ENCODE measurements at places on chromosomes 6 and 20.

DNA sequence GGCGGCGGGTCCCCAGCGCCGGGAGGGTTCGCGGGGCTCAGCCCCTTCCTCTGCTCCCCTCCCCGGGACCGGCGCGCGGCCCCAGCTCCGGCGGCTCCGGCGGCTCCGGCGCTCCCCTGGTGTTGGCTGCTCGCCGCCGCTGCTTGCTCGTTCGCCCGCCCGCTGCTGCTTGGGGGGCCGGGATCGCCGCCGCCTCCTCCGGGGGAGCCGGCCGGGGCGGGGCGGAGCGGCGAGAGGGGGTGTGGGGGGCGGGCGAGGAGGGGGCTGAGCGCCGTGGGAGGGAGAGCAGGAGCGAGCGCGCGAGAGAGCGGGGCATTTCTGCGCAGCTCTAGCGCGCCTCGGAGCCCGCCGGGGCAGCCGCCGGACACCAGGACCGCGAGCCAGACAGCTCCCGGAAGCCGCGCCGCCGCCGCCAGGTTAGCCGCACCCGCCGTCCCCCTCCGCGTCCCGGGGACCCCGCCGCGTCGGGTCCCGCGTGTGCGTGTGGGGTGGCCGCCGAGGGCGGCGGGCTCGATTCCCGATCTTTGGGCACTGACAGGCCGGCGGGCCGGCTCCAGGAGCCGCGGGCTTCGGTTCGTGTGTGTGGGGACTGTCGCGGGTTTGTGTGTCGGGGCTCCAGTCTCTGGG, 62.0 kb upstream of the EPB41L1 start:
- DNase-seq, result no peak

- no peak for DNase-seq
Measured at GRCh38 chr6:119182875-119183274, 104.4 kb upstream of the FAM184A start.

- no peak for DNase-seq
Measured at GRCh38 chr20:35828434-35828833, 56.6 kb downstream of the PHF20 start.

DNA sequence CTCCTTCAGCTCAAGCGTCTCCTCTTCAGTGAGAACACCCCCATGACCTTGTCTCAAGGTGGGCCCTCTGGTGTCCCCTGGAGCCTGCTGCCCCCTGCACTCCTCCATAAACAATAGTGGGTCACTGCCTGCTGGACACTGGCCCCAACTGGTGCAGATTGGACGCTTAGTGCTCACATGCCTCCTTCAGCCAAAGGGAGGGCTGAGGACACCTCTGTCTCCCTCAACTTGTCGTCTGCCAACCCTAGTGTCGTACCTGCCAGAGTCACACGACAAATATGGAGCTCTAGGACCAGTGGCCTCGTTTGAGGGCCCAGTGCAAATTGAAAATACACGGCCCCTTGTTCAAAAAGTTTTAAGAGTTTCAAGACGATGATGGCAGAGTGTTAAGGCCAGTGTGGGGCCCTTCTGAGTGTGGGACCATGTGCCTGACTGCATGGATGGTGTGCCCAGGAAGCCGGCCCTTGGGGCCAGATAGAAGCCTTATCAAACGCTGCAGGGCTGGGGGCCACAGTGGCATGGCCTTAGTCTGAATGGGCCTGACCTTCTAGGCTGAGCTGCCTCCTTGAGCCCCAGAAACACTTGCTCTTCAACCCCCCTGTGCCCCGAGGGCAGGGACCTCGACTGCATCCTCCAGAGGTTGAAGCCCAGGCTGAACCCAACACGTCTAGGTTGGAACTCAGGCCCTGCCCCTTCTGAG, 20.1 kb downstream of the APCDD1L start:
- DNase-seq, result no peak

- DNase-seq, result no peak
Measured at GRCh38 chr6:149985481-149985937, 21.8 kb downstream of the ULBP1 start.

- DNase-seq, result no peak
Measured at GRCh38 chr20:30488941-30489613, 768.4 kb upstream of the DEFB115 start.

DNA sequence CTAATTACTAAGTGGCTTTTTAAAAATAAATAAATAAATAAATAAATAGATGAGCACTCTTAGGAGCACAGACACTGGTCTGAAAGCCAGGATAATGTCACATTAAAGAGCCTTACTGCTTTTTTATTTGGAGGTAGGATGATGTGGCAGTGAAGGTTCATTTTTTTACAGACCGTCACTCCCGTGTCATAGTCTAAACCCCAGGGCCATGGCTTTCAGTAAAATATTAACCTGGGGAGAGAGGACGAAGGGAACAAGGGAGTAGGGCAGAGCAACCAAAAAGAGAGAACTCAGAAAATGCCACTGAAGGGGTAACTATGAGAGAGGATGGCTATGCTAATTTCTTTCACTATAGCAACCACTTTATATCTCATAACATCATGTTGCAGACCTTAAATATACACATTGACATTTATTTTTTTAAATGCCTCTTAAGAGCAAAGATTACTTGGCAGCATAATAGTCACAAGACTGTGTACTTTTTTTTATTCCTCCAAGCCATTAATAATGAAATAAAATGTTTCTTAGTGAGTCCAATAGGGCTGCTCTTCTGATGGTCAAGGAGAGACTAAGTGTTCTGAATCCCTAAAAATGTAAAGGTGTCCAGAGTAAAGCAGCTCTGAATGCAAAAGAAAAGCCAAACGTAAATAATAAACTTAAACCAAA, 100.9 kb upstream of the SIM1 start:
- no peak for DNase-seq

DNA sequence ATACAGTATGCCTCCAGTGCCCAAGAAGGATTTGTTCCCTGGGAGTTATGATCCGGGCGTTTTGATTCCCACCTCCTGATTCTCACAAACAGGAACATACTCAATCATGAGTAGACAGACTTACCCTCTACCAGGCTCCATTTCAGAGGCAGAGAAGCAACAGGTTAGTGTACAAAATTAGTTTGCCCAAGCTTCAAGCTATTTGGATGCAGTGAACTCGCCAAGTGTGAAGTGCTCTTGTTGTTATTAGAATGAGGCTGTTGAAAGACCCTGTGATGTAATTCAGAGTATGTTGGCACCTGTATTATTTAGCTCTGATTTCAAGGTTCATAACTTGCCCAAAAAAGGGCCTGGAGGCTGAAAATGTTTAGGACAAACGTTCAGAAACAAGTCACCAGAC, 247.0 kb downstream of the PHACTR1 start:
- no peak for DNase-seq

DNA sequence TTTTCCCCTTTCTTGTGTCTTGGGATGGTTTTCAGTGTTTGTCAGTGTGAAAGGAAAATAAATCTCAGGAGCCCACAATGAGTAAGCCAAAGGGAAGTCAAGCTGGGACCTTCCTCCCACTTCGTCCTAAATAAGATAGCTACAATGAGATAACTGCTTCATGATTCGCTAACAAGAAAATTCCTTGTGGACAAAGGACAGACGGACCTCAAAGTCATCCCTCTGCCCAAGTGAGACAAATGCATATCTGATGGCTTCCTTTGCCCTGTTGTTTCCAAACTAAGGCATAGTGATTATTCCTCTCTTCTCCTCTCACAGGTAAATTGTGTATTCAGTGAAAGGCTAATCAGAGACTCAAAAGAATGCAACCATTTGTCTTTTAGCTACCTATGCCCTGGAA, 26.1 kb upstream of the ADTRP start:
- no peak for DNase-seq

DNA sequence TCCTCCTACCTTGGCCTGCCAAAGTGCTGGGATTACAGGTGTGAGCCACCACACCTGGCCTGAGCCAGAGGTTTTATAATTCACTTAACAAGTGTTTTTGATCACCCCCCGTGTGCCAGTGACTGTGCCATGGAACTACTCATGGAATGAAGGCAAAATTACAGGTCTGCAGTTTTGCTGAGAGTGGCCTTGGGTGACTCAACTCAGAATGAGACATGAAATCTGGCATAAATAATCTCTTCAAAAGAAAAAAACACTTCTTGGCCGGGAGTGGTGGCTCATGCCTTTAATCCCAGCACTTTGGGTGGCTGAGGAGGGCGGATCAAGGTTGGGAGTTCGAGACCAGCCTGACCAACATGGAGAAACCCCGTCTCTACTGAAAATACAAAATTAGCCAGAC, 166.9 kb upstream of the SALL4 start:
- DNase-seq, result no peak

DNA sequence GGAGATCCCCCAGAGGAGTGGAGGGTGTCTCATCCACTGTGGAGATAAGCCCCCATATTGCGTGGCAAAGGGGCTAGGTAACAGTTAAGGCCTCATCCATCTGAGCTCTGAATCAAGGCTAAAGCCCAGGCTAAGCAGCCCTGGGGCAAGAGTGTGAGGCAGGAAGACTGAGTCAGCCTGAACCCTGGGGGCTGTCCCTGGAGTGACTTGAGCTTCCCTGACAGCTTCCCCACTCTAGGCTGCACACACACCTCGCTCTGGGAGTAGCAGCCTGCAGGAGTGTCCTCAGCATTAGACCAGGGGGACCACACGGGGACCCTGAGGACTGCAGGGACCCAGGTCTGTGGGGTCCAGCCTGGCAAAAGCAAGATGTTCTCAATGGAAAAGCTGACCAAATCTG, 27.9 kb downstream of the UBD start:
- no peak for DNase-seq

GRCh38 chr6:56055081-56055704, 179.8 kb upstream of the BMP5 start:
- DNase-seq, result no peak

DNA sequence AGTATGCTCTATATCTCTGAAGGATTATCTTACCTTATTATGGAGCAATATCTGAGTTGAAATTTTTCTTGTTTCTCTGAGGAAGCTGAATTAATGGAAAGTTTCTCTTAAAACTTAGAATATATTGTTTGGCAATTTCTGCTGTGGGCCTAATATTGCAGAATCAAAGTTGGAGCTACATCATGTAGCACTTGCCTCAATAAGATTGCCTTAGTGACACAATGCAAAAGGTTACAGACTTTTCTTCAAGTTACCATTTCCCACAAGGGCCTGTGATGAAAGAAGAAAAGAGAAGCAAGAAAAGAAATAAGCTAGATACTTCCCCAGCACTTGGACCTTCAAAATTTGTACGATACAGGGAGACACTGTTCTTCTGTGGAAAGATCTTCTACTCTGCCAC, 151.2 kb downstream of the SOBP start:
- no peak for DNase-seq

- no peak for DNase-seq
Measured at GRCh38 chr6:37435373-37435772, 2.4 kb downstream of the CMTR1 start.

DNA sequence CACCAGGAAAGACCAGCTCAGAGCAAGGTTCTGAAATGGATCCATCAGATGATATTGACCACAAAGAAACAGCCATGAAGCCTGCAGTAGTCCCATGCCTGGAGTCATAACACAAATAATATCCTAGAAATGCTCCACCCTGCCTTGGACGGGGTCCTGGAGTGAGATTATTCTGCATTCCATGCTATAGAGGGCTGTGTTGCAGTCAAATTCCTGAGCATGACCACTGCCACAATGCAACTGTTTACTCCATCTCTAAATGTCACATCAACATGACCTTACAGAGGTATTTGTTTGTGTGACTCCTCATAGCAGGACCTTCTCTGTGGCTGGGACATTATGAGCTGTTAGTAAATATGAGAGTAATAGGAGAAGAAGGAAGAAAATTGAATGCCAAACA, 257.5 kb upstream of the TCF21 start:
- DNase-seq, result no peak

DNA sequence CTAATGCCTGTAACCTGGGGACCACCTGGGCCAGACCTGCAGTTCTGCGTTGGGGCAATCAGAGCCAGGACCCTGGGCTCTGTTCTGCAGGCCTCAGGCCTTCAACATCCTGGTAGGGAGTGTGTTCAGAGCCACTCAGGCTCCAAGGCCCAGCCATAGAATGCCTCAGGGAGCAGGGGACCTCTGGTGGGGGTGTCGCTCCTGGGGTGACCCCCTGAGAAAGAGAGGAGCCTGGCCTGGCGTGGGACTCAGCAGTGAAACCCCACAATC, 12.5 kb downstream of the UCKL1 start:
- DNase-seq, result no peak

DNA sequence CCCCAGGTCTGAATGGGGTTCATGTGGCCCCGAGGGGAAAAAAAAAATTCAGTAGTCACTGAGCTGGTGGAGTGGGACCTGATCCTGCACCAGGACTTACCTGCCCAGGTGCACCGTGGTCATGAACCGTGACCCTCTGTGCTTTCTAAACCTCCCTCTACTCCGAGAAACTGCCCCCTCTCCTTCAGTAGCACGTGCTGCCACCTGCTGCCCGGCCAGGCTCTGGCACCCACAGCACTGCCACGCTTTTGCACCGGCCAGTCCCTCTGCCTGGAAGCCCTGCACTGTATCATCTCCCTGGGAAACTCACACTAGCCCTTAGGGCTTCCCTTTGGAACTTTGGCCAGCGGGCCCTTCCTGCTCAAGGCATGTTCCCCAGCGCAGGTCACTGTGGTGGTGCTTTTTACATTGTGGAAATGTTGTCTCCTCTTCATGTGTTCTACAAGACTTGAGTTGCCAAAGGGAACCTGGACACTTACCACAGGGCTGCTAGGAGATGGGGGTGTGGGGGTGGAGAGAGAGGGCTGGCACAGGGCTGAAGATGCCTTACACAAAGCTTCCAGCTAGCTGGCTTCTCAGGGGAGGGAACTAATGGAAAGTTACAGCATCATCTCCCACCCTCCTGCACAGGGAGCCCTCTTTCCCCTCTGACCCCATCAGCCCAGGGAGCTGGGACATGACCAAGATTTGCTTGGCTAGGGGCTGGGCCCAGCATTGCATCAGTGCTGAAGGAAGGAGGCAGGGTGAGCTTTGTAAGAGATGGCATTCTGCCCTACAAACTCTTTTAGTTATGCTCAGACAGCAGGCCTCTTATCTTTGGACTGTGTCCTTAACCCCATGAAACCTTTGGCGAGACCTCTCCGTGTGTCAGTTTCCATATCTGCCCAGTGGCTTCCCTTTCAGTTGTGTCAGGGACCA, 2.5 kb upstream of the PTPRT start:
- DNase-seq, result no peak

DNA sequence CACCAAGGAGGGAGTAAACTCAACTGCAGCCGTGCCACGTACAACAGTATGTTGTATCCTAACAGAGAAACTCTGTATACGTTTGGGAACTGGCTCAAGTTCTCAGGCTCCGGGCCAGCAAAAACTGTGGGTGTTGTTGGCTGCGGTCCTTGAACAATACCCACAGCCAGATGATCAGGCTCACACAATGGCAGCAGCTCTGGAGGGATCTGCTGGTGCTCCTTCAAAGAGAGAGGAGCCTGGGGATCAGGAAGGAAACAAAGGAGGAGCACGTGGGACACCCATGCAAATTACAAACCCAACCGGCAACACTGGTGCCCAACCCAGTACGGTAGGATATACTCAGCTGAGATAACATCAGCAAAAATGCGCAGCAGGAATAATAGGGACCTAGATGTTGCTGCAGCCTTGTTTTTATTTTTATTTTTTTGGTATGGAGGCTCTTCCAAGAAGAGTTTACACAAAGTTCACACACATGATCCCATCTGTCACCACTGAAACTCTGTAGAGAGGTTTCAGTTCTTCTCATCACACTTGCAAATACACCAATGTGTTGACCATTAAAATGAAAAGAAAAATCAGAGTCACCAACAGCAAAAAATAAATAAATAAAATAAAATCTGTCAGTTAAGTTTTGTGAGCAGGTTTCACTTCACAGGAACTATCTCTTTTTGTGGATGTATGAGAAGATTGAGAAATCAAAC, 41.2 kb upstream of the PDE10A start:
- no peak for DNase-seq

All from effector CD8-positive, alpha-beta T cell (primary cell).